Hematopoietic multipotent progenitor cell treated with erythropoietin and hydrocortisone succinate and interleukin-3 and kit ligand, for 17 days (in vitro differentiated cells): ENCODE measurements at places on chromosomes 1 and 21.

DNA sequence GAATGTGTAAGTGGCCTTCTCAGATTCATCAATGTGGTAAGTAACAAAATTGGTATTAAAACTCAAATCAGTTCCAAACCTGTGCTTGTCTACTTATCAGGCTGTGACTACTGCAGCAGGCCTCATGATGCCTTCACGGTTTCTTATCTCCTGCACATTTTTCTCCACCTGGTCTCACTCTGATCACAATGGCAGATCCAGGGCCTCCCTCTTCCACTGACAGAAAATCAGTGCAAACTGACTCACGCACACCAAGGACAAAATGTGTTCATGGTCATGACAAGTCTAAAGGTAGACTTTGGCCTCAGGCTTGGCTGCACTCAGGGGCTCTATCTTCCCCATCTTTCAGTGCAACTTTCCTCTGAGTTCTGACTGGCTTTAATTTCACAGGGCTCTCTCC, 56.7 kb upstream of the ATP1A1 start:
- no peak for DNase-seq

DNA sequence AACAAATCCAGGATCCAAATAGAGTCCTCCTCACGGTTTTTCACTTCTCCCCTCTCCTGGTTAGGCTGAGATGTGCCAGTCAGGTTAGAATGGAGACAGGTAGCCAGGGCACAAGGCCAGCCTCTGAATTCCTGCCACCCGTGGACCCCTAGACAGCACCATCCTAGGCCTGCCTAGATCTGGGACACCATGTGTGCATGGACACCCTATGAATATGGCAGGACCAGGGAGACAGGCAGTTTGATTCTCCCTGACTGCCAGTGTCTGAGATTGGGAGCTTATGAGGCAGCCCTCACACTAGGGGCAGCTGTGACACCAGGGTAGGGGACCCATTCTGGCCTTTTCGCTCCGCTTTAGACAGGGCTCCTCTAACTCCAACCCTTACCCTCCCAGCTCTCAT, 7.5 kb downstream of the AVPR1B start:
- no peak for DNase-seq

GRCh38 chr1:209038735-209039134, 544.8 kb upstream of the CAMK1G start:
- no peak for DNase-seq

- no peak for DNase-seq
Measured at GRCh38 chr1:232628335-232629249, 1.3 kb downstream of the SIPA1L2 start.

- no peak for DNase-seq
Measured at GRCh38 chr1:211697356-211697755, 21.9 kb upstream of the NEK2 start.

DNA sequence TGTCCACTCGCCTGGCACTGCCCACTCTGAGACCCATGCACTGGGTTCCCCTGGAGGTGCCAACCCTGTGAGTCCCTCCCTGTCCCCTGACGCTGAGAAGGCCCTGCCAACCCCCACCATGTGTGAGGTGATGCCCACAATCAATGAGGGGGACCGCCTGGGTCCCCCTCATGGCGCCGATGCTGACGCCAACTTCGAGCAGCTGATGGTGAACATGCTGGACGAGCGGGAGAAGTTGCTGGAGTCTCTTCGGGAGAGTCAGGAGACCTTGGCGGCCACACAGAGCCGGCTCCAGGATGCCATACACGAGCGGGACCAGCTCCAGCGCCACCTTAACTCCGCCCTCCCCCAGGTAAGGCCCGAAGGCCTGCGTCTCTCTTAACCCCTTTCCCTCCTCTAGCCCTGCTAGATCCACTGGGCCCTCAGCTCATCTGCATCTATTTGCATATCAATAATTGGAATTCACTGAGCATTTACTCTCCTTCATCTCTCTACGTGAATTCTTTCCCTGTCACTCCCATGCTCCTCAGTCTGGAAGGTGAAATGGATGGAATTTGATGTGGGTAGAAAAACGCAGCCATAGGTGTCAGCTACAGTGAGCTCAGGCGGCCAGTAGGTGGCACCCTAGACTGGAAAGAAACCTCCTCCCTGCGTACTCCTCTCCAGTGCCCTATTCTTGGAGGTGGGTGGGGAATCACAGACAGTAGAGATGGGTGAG, 12.8 kb downstream of the PPFIA4 start:
- DNase-seq = peak; percentile 78

- no peak for DNase-seq
Measured at GRCh38 chr1:207849016-207849415, 61.9 kb downstream of the CD34 start.

GRCh38 chr1:210251680-210252490, 19.3 kb downstream of the SERTAD4 start:
- no peak for DNase-seq

GRCh38 chr1:171139890-171140289, 45.2 kb upstream of the FMO2 start:
- DNase-seq = no peak

- DNase-seq = no peak
Measured at GRCh38 chr1:63119575-63120155, 202.7 kb upstream of the FOXD3 start.

DNA sequence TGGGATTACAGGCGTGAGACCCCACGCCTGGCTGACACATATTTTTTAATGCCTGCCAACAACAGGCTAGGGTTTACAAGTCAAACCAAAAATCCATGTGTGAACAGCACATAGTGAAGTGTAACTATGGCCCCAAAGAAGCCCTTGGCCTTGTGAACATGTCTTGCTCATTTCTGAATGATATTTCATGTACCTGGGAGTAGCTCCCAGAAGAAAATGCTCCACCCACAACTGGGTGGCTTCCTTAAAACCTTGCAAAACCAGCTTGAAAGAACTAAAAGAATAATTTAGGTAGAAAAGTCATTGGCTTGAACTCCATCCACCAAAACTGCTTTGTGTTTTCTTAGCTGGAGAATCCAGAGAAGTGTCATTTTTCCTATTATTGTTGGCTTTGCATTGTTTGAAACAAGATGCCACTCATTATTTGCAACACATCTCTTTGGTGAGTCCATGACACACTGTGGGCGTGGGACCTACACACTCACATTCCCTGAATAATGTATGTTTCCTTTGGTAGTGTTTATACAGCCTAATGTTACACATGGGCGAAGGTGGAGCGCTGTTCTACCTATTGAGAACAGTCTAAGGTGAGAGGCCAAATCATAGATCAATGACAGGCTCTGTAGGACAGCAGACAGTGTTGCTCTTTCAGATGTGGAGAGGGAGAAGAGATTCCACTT, 28.5 kb upstream of the SDE2 start:
- no peak for DNase-seq
